ENCODE measurements at places on chromosomes 6 and 20.
A peak's percentile ranks its signal among the peaks of the same experiment; 100 is the strongest.

DNA sequence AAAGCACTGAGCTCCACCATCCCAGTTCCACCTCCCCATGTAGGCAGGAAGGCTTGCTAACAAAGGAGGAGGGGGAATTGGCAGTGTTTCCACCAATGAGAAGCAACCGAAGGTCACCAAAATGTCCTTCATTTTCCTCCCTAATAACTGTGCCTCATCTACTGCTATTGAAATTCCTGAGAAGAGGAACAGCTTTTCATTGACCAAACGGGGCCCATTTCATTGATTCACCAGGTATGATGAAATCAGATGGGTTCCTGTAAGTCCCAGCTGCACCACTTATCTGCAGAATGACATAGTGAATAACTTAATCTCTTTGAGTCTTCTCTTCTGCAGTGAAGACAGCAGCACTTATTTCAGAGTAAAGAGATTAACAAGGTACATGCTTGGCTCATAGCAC lies 17.3 kb downstream of the TREM1 start:
- DNase-seq: no peak

- no peak for DNase-seq
These were observed 100.9 kb upstream of the PMEPA1 start for GRCh38 chr20:57810511-57811373.

DNA sequence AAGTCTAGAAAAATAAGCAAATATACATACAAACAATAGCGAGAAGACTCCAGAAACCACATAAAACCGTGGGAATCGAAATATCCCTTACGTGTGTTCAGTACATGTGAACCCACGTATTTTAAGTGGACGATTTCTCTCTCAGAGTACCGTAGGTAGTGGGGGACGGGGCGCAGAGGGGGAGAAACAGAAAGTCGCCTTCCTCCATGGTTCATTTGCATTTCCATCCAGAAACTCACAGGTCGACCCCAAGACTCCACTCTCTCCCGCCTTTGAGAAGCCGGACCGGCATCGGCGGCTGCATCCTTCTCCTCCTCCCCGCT lies 538 bp upstream of the ENPP1 start:
- DNase-seq: no peak

DNA sequence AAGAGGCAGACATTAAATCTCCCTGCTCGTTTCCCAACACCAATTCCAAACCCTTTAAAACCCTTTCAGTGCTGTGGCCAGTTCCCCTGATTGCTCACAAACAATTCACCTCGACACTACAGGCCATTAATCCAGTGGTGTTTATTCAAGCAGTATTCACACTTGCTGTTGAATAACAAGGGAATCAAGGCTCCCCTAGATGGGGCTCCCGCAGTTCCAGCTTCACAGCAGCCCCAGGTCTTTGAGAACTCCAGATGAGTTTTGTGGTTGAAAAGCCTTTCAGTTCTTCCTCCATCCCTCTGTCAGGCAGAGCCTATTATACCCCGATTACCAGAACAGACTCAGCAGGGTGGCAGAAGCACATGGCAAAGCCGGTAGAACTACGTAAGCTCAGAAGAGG lies 36.2 kb downstream of the JAG1 start:
- no peak for DNase-seq

DNA sequence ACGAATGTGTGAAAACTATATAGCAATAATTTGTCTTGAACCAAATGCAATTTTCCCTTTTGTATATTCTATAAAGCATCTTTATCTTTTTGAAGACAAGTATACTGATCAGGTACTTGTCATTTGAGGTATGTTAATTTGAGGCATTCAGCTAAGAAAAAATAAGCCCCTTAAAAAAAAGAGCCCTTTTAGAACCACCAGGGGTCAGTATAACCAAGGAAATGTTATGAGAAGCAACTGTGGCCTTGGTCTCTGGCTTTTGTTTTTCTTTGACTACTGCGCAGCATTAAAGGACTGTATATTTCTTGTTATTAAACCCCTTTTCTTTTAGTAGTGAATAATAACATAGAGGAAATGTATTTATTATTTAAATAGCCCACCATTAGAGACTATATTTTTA lies 43.1 kb downstream of the CD109 start:
- DNase-seq: no peak

DNA sequence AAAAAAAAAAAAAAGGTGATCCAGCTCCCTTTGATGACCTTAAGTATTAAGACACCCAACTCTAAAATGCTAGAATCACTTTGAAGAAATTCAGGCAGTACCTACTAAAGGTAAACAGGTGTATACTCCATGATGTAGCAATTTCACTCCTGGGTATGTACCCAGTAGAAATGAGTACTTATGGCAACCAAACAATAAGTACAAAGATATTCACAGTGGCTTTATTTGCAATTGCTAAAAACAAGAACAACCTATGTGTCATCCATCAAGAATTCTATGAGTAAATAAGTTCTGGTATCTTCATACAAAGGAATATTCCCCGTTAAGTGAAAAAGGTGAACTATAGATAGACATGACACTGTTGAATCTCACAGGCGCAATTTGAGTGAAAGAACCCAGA lies 29.4 kb downstream of the MDGA1 start:
- no peak for DNase-seq

GRCh38 chr6:162493917-162494316 lies 233.6 kb downstream of the PRKN start:
- no peak for DNase-seq

- DNase-seq: no peak
These were observed 58.9 kb upstream of the MCM9 start for GRCh38 chr6:118993803-118994251.

DNA sequence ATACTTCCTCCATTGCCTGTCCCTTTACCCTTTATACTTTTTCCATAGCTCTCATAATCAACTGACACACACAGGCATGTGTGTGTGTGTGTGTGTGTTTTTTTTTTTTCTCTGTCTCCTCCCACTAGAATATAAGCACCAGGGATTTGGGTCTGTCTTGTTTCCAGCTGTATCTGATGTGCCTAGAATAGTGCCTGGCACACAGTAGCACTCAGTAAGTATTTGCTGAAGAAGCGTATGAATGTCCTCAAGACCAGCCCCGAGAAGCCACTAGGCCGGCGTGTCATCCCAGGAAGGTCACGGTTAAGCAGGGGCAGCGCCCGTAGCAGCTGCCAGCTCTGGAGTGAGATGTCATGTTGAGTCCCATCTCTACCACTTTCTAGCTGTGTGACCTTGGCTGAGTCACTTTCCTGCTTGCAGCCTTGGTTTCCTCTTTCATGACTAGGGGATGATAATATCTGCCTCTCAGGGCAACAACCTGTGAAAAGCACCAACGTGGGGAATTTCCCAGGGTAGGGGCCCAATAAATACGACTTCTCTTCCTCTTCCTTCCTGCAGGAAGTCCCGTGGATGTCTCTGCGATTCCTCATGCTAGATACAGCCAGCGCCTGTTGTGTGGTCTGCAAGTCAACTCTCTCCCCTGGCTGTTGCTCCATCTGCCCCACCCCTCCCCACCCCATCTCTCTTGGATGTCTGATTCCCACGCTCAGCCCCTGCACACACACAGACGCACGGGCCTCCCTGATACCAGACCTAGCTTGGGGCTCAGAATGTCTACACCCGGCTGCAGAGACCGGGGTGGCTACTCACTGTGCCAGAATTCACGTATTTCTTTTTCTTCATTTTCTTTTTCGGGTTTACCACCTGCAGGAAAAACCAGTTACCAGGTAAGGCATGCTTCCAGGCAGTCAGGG lies 58.1 kb downstream of the RAB44 start:
- peak; percentile 61 for DNase-seq

DNA sequence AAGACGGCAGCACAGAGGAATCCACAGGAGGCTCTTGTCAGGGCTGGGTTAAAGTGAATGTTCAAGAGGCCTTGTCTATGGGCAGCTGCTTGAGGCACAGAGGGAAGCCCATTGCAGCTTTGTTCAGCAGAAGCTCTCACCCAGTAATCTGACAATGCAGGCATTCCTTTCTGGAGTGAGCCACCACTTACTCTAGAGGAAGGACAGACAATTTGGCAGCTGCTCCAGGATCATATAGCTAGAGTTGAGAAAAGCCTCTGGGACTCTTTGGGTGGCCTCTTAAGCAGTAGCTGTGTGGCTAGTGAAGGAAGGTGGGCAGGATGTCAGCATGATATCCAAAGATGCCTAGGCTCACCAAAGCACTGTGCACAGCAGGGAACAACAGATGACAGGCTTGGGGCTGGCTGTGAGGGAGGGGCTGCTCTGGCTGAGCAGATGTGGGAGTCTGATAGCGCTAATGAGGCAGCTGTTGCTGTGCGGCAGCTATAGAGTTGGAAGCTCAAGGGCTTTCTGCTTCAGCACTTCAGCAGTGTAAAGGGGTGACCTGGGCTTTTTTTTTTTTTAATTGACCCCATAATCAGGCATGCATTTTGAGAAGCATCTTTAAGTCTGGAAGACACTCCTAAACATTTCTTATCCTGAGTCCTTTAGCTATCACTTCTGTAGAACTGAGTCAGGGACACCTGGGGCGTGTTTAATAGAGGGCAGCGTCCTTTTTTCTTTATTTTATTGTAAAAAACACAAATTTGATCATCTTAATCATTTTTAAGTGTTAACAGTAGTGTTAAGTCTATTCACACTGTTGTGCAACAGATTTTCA lies 27.2 kb downstream of the CMTR1 start:
- DNase-seq: no peak
